PC-9 (cell line): ENCODE measurements at places on chromosomes 3 and 15. TPM values are rescaled to one million over a fixed set of nuclear protein-coding genes. Genes with fewer than 3 reads are reported as not detected.

DNA sequence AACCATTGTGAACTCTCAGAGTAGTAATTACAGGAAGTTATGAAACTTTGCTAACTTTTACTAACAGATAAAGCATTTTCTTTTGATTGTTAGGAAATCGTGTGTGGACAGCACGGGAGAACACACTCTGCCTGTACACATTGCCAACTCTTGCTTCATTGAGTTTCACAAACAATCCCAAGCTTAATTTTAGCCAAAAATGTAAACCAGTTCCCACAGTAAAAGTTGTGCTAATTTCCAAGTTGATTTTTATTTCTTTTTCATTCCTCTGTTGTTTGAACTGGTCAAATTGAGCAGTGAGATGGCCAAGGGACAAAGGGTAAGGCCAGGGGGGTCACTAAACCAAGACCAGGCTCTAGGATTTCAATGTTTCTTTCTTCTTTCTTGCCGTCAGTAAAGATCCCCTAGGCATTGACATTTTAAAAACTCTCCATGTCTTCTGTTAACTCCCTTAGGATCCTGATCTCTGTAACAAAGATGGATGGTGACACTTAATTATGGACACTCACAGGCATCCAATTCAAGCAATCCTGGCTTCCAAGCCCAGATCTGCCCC is 414.9 kb downstream of the RBMS3 start:
- no peak for DNase-seq

DNA sequence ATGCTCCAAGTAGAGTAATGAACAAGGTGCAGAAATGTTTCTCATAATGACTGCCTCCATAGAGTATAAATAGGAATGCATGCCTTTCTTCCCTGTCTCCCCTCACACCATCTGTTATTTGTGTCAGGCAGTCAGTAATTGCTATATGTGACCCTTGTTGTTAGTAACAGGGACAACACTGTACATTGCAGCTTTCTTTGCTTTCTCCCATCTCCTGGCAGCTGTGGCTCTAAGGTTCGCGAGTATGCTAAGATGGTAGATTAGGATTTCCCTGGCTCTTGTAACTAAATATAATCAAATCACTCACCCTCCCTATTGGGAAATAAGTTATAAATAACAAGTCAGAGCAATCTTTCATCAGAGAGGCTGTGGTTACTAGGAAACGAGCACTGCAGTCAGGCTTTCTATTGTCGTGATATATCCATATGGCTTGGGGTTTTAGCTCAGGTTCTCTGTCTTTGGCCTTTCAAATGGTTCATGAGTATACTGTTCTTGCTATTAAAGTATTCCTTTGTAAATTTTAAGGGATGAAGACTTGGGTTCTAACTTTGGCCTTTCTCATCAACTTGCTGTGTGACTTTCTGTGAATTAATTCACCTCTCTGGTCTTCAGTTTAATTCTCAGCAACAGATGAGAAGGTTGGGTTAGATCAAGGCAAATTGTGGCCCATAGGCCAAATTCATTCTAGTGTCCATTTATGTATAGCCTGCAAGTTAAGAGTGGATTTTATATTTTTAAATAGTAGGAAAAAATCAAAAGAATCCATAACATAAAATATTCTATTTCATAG is 8.1 kb upstream of the MINDY4B start:
- DNase-seq = no peak

DNA sequence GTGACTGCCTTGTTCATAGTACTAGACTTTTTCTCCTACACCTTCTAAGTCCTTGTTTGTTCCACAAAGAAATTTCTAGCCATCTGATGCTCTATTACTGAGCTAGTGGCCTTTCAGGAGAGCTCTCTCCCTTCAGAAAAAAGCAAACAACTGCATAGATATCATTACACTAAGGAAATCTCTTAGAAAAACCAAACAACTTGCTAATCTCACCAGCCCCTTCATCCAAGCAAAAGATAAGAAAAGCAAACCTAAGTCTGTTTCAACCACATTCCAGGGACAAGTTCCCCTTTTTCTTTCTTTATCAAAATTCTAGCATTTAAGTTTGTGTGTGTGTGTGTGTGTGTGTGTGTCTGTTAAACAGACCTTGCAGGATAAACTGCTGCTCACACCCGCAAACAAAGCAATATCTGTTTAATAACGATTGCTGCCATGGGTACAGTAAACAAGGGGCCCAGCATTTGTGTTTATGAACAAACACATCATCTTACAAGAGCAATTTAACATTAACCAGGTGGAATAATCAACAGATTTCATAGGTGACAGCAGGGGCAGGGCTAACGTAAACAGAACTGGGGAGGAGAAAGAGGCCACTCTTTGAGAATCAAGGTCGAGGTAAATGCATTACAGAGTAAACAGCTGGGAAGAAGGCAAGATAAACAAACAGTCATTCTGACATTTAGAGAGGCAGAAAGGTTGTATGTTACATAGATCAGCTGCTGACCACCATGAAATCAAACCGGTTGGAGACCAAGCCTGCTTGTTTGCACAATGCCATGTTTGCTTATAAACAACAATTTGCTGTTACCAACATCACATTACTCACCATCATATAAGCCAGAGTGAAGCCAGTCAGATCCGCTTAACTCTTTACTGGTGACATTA is 375.1 kb downstream of the FOXP1 start:
- DNase-seq = peak; percentile 79

DNA sequence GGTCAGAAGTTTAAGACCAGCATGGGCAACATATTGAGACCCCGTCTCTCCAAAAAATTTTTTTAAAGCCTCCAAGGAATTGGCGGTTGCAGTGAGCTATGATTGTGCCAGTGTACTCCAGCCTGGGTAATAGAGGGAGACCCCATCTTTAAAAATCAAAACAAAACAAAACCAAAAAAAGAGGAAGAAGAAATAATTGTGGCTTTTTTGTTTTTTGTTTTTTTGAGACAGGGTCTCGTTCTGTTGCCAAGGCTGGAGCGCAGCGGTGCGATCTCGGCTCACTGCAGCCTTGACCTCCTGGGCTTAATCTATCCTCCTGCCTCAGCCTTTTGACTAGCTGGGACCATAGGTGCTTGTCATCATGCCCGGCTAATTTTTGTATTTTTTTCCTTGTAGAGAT is 4.5 kb upstream of the SLC30A4 start:
- no peak for DNase-seq

- DNase-seq = no peak
These were observed 546.1 kb downstream of the NTRK3 start for GRCh38 chr15:87710406-87710805.

DNA sequence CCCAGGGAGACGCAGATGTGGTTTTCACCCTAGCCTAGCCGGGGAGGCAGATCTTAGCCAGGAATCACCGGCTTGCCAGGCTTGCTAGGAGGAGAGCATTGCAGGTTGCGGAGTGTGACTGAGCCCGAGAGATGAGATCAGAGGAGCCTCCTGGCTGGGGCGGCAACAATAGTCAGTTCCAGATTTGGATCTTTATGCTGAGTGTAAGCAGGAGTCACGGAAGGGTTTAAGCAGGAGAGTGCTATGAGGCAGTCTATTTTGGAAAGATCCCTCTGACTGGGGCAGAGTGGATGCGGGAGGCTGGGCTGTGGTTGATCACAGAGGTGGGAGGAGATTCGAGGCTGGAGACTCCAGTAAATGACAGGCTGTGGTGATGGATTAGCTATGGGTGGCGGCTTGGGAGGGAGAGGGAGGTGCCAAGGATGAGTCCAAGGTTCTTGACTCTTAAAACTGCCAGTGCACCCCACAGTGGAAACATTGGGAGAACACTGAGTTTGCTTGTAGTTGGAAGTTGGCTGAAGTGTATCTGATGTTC is 10.4 kb upstream of the BAHD1 start:
- DNase-seq = no peak

DNA sequence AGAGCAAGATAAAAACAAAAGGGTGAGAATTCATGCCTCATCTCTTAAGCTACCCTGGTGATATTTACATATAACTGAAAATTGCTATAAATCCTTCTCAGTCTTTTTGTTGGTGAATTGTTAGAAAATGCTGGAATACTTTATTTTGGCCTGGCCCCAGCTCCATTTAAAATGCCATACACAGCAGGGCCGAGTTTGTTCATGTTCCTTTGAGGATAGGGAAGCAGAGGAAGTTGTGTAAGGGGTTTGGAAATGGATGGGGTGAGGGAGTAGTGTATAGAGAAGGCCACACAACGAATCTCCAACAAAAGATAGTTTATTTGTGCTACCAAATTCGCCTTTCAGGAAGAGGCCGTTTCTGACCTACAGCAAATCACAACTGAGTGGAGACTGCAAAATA is 78.6 kb upstream of the ADAMTS9 start:
- DNase-seq = no peak

DNA sequence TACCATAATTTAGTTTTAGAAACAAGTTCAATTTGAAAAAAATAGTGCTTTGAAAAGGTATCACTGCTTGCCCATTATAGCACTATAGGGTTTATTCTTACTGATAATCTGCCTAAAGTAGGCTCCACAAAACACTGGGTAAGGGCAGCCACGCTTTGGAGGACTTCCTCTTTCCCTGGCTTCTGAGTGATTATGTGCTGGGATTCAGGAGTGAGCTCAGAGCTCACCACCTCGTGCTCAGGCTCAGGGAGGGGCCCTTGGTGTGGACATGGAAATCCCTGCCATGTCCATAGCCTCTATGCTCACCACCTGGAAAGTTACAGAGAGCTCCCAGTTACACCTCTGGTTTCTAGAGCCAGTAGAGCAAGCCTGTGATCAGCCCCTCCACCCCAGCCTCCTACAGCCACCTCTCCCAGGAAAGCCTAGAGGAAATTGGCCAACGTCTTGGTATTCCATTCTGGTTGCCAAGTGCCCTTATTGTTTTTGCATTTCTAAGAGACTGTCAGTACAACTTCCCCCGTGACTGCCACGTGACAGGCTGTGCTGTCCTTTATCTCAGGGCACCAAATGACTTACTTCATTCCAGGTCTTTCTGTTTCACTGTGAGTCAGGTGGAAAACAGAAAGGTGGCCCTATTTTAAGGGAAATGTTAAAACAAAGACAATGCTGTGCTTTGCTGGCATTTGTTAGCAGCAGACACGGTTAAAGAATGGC is 316.0 kb downstream of the RORA start:
- DNase-seq = no peak

DNA sequence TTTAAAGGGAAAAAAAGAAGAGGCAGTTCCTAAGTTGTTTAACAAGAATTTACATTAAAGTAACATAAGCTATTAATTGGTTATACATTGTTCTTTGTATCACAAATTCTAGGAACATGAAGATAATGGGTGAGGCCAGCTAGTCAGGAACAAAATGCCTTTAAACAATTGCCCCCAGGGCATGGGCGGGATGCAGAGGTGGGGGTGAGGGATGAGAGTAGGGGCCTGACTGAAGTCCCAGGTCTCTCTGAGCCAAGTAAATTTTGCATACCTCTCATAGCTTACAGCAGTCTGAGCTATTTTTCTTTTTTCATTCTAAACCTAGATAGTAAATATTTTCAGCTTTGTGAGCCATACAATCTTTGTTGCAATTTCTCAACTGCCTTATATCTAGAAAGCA is 77.8 kb upstream of the RNU6-1 start:
- DNase-seq = no peak

- DNase-seq = no peak
These were observed 6.3 kb downstream of the MTMR10 start for GRCh38 chr15:30985081-30985531.

- DNase-seq = no peak
These were observed 885.2 kb upstream of the CFAP20DC start for GRCh38 chr3:59935025-59935424.

DNA sequence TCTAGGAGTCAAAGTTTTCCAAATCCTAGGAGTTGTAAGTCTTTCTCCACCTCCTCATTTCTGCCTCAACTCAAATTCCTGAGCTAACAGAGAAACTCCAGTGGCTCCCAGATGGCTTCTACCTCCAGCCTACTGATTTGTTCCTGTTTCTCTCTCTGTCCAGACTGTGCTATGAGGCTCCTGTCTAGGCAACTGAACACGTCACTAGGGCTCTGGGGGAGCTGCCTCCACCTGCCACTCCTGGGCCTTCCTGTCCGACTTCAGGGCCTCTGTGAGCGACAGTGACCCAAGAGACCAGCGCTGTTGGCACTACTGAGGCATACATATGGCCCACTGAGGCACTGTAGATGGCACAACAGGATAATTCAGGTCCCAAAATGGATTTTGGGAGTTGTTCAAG is 71.4 kb downstream of the EXOG start:
- DNase-seq = no peak

TRIM71 gene
- not detected in 2 replicates for total RNA-seq

SLC15A2 gene
- 1.1 and 2.8 TPM in 2 replicates for total RNA-seq

CLDN1 gene
- 25.9 and 27.1 TPM in 2 replicates for total RNA-seq

ABHD5 gene
- total RNA-seq = 16.1 and 19.9 TPM in 2 replicates
